Activated CD8-positive, alpha-beta memory T cell treated with anti-CD3 and anti-CD28 coated beads for 1 hour (primary cell): ENCODE measurements at places on chromosomes 7 and 10.

DNA sequence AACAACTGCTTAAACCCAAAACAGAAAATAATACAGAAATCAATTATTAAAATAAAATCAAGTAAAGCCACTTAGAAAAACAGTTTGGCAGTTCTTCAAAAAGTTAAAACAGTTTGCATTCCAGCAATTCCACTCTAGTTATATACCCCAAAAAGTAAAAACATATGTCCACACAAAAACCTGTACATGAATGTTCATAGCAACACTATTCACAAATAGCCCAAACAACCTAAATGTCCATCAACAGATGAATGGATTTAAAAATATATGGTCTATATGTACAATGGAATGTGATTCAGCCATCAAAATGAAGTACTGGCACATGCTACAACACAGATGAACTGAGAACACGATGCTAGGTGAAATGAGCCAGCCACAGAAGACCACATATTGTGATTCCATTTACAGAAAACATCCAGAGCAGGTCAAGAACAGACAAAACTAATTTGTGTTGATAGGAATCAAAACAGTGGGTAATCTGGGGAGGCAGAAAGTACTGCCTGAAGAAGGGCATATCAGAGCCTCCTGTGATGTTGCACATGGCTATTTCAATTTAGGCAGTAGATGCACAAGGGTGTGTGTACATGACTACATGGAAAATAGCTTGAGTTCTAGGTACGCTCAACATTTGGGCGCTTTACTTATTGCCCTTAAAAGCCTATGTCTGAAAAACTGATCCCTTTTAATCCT is 66.3 kb downstream of the CYTH3 start:
- no peak for DNase-seq

DNA sequence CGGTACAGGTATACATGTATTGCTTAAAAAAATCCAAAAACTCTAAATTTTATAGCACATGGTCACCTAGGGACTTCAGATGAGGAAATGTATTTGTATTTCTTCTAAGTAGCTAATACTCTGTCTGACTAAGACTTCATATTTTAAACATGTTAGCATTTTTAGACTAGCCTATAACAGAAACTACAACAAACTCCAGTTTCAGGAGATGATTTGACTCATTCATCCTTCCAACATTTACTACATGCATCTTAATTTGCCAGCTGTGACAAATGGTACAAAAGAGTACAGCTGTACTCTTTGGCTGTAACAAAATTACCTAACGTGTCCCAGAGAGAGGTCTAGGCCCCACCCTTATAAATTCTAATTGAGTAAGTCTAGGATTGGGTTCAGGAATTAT is 22.2 kb downstream of the TMEM209 start:
- no peak for DNase-seq

DNA sequence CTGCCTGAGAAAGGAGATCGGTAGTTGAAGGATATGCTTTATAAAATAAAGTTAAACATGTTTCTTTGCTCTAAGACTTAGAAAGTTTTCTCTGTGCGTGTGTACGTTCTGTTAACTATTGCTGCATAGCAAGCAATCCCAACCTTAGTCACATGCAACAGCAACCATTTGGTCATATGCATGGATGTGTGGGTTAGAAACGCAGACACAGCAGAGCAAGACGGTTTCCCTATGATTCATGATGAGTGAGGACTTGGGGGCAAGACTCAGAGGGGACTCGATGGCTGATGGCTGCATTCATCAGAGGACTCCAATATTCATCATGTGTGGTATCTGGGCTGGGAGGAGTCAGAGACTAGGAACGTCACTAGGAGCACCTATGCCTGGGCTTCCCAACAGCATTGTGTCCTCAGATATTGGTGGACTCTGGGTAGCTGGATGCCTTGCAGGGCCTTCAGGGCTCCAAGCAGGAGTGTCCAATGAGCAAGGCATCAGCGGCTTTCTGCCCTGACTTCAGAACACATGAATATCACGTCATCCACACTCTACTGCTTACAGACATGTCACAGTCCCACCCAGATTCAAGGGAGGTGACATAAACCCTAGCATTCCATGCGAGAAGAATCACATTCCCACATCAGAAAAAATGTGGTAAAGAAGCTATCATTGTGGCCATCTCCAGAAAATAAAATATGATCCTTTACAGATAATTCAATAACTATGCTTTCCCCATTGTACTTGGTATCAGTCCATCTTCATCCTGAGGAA is 731.2 kb downstream of the TNS3 start:
- no peak for DNase-seq

DNA sequence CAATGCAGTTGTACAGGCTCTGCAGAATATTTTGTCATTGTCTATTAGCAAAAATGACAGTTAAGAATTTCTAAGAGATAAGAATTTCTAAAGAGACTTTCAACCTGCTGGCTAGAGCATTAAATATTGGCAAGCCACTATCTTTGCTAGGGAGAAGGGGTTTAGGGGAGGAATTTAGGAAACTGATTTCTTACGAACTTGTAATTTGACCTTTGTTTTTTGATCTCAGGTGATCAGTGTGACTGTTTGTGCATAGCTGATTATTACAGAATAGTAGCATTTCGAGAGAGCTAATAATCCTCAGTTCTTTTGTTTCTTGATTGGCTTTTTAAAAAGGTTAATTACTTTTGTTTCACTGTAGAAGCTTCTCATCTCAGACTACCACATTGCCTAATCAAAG is 68.1 kb downstream of the ST7 start:
- no peak for DNase-seq

DNA sequence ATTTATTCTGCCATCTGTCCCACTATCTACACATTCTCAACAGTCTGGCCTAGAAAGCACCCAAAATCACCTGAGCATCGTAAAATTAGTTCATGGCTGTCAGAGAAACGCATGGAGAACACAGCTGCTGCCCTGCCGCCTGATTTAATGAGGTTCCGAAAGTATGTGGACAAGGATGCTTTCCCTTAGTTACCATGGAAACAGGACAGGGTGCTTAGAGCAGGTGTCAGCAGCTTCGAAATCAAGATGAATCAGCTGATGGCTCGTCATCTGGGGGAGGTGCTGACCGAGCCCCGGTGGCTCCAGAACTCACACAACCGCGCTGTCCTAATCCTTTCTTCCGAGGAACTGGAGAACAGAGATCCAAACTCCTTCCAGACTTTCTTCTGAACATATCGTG is 151.5 kb downstream of the TEX36 start:
- no peak for DNase-seq

DNA sequence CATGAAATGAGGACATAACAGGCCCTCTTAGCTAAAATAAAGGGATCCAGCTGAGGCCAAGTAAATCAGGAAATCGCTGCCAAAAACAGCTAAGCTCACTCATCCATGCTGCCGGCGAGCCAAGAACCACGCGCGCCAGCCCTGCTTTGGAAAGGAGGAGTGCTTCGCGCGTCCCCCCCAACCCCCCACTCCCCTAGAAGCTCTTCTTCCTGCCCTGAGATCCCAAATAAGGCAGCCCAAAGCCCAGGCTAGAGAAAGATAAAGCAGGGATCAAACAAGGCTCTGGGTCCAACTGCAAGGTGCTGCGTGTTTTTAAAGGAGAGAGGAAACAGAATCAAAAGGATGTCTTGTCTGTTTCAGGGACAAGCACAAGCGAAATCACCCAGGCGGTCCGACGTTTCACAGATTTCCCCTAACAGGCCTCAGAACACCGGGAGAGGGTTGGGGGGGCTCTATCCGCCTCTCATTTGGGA is 168.3 kb upstream of the AUTS2 start:
- no peak for DNase-seq

GRCh38 chr10:130022511-130023299 is 58.6 kb upstream of the EBF3 start:
- no peak for DNase-seq

GRCh38 chr7:66152371-66153191 is 37.9 kb downstream of the CRCP start:
- DNase-seq, result no peak

DNA sequence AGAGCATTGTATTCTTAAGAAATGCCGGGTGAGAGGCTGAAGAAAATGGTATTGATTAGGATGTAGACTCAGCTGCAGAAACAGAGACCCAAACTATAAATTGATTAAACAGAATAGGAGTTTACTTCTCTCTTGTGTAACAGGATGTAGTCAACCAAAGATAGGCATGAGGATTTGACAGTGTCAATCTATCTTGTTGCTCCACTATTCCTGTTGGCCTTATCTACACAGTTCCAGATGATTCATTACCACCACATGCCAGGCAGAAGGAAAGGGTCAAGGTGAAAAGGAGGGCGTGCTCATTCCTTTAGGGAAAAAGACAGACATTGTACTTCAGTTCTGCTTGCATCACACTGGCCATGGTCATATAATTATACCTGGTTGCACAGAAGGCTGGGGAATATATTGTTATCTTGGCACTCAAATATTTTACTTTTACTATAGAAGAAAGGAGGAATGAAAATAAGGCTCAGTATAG is 11.9 kb upstream of the DMTF1 start:
- no peak for DNase-seq

GRCh38 chr7:30896036-30896435 is 15.6 kb upstream of the AQP1 start:
- no peak for DNase-seq

- DNase-seq, result no peak
Observed at GRCh38 chr7:139403601-139404000, 43.9 kb downstream of the LUC7L2 start.

- no peak for DNase-seq
Observed at GRCh38 chr7:18552943-18553604, 57.5 kb downstream of the HDAC9 start.

- no peak for DNase-seq
Observed at GRCh38 chr7:55516409-55516808, 55.9 kb downstream of the VOPP1 start.

DNA sequence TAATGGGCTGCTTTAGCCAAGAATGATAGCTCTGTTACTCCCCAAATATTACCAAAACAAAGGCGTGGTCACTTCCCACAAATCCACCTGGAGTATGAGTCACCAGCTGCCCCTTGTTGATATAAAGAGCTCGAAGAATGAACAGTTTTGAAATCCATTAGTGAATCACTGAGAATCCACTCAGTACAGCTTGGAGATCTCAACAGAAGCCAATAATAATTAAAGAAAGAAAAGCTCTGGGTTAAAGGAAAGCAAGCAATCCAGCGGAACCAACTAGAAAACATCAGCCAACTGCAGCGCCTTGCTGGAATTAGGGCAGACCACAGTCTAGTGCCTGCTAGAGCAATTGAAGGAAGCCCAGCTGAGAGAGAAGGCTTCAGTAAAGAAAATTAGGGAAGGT is 576.0 kb upstream of the C7orf33 start:
- DNase-seq, result no peak

GRCh38 chr10:112906945-112907344 is 43.1 kb upstream of the TCF7L2 start:
- no peak for DNase-seq

DNA sequence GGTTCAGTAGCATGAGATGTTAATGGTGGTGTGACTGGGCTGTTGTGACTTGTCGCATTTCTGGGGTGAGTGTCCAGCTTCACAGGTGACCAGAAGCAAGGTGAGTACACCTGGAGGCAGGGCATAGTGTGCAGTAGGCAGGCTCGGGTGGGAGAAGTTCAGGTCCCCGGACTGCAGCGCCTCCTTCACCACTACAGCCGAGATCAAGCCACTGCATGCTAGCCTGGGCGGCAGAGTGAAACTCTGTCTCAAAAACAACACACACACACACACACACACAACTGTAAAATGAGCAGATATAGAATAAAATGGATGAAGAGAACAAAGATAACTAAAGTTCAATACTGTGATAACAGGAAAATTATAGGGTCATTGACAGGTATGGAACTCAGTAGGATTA is 11.1 kb upstream of the PARD3 start:
- DNase-seq, result no peak

DNA sequence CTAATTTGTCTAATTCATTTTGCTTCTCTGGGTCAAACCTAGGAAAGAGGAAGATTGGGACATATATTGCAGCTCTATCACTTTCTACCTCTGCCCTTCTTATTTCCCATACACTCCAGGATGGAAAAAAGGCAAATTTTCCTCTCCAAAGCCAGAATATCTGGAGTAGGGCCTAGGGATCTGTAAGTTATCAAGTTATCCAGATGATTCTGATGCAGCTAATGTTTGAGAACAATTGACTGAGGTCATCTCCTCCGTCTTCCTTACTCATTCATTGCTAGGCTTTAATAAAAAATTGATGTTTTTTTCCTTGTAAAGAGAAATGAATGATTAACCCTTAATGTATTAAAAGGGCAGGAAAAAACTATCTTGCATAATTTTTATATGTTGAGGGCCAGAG is 211.9 kb upstream of the GLI3 start:
- no peak for DNase-seq

DNA sequence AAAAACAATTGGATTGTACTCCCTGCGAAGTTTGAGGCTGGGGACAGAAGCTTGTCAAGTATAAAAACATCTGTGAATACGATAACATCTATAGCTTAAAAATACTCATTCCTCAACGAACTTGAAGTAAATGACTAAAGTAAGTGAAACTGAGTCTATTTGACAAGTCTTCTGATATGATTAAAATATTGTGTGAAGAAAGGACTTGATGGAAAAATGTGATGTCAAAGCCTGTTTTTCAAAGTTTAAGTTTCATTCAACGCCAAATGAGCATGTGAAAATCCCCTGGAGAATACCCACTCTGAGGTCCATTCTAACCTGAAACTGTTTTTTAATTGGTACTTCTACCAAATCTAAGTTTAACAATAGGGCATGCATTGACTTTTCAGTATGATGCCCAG is 122.3 kb upstream of the MDFIC start:
- DNase-seq, result no peak

GRCh38 chr7:116653204-116653603 is 18.8 kb upstream of the MET start:
- DNase-seq, result no peak

- DNase-seq, result no peak
Observed at GRCh38 chr7:43851805-43852204, 17.5 kb downstream of the MRPS24 start.

- DNase-seq, result no peak
Observed at GRCh38 chr10:119521443-119522204, 20.9 kb downstream of the RGS10 start.

- no peak for DNase-seq
Observed at GRCh38 chr7:155000795-155001194, 2.1 kb downstream of the PAXIP1 start.

DNA sequence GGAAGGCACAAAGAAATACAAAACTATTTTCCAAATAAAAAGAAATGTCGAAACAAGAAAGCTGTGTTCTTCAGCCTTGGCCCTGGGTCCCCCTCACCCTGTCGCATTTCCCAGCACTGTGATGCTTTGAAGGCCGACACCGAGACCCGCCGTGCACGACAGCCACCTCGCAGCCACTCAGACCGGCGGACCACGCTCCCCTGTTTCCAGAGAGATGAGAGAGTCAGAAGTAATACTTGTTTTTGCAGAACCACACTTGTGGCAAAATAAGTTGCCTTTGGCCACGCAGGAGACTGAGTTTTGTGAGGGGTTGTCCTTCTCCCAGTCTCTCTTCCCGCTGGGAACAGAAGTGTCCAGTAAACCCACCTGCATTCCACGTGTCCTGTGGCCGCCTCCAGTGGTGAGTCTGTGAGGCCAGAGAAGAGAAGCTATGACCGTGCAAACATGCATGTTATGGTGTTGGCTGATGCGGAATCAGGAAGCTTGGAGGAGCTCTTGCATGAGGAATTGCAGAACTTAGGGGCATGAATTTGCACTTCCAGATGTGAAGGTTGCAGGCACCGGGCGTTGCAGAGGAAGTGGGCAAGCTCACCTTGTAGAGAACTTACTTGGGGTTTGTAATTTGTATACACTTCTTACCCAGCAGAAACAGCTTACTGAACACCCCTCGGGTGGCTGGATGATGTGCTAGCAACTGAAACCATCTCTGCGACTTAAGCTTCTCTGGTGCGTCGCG is 194.5 kb downstream of the EBF3 start:
- no peak for DNase-seq

- no peak for DNase-seq
Observed at GRCh38 chr10:94065362-94065761, 71.6 kb downstream of the PLCE1 start.
